Heart left ventricle (tissue), 16 donors: ENCODE measurements at places on chromosomes 12 and 14. TPM values are rescaled to one million over a fixed set of nuclear protein-coding genes. Genes with fewer than 3 reads are reported as not detected.

PLEKHG3 gene
- polyA plus RNA-seq = 7.0 TPM

ENDOU gene
- polyA plus RNA-seq = 0.08 TPM

ANKRD33 gene
- polyA plus RNA-seq = not detected

OTOGL gene
- polyA plus RNA-seq = 0.06 TPM

DNA sequence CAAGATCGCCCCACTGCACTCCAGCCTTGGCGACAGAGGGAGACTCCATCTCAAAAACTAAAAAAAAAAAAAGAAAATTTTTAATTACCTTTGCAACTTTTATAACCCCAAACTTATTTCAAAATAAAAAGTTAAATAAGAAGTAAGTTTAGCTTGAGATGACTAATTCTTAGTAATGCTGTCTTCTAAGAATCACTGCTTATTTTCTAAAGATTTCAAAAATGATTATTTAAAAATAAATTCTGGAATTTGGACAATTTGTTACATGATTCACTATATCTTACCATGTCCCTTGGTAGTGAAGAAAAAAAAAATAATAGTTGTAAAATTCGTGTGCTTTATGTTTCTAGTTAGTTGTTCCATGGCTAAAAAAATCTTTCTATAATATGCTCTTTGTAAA lies 11.6 kb upstream of the HECTD1 start:
- DNase-seq = no peak

- no peak for DNase-seq
Measured at GRCh38 chr14:57346741-57347140, 43.6 kb upstream of the NAA30 start.

GRCh38 chr12:45296046-45296586 lies 80.2 kb downstream of the ANO6 start:
- DNase-seq = no peak

DNA sequence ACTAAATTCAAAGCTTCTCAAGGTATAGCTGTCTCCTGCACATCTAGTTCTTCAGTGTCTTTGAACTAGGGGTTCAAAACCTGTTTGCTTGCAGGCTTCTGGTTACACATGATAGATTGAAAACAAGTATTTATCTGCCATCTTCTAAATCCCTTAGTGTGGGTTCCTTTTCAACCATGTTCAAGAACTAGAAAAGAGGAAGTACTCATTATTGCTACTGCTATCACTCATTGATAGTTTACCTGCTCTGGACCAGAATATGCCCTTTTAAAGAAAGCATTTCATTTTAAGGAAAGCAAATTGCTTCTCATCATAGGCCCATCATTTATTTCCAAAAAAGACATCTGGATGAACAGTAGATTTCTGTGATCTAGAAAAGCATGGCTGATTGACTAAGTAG lies 37.1 kb upstream of the VSX2 start:
- no peak for DNase-seq

- no peak for DNase-seq
Measured at GRCh38 chr12:131711551-131712205, 788 bp downstream of the SFSWAP start.

GRCh38 chr12:131340616-131341210 lies 370.2 kb upstream of the SFSWAP start:
- no peak for DNase-seq
